ENCODE measurements at places on chromosomes 12 and 14.
A peak's percentile ranks its signal among the peaks of the same experiment; 100 is the strongest.

DNA sequence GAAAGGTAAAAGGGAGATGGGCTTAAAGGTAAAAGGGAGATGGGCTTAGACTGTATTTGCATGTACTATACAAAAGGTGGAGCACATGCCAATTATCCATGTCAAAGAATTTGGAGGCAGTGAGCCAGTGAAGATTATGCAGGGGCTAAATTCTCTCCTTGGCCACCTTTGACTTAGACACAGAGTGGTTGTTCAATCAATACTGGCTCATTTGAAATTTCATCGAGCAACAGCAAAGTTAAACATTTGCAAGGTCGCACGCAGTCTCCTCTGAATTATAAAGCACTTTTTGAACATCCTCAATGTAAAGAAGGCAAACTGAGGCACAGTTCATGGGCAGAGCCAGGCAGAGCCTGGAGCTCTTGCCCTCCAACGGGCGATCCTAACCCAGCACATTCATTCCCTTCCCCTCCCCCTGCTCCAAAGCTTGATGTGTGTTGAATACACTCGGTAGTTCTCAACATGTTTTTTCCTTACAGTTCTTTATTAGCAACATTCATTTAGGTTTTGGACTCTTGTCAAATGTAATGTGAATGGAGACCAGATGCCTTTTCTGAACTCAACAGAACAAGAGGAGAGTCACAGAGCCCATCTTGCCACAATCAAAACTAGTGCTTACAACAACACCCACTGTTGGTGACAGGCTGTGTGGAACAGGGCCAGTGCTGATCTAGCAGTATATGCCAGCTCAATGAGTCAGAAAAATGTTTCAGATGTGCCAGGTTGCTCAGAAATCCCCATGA lies 169.7 kb upstream of the G2E3 start:
- peaks cover 12% of the 10 kb centered on the region for H3K4me1 ChIP-seq
- no peaks in the 10 kb centered on the region for H3K36me3 ChIP-seq
- no peaks in the 10 kb centered on the region for H3K27me3 ChIP-seq
- no peak for DNase-seq
- H3K4me3 ChIP-seq: no peak overlapping the region

DNA sequence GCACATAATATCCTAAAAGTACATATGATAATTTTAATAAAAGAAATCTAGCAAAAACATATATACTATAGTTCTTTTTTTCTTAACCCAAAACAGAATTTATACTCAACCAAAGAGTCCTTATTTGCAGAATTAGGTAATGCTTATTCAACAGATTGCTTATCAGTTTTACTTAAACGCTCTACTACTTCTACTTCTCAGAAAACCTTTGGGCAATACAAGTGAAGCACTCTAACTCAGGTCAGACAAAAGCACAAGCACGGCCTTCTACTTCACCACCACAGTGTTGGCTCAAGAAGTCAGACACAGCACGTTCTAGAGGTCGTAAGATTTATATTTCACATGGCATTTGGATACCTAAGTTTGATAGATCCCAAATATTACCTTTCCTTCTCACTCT lies 29.2 kb downstream of the DICER1 start:
- H3K4me1 ChIP-seq: no peaks in the 10 kb centered on the region
- DNase-seq: no peak
- no peaks in the 10 kb centered on the region for H3K27me3 ChIP-seq
- H3K36me3 ChIP-seq: peaks cover 77% of the 10 kb centered on the region
- no peak overlapping the region for H3K27ac ChIP-seq
- no peak overlapping the region for H3K4me3 ChIP-seq

GRCh38 chr14:56809270-56810146 lies 771 bp downstream of the OTX2 start:
- H3K4me1 ChIP-seq: peaks cover 36% of the 10 kb centered on the region
- peak overlapping the region; percentile 31 for H3K4me3 ChIP-seq
- no peaks in the 10 kb centered on the region for H3K27me3 ChIP-seq
- no peak for DNase-seq
- no peak overlapping the region for H3K27ac ChIP-seq

- no peak for DNase-seq
- H3K27me3 ChIP-seq: no peaks in the 10 kb centered on the region
- peak overlapping the region; percentile 99 for H3K27ac ChIP-seq
- H3K4me3 ChIP-seq: peak overlapping the region; percentile 90
- H3K4me1 ChIP-seq: peaks cover 29% of the 10 kb centered on the region
Observed at GRCh38 chr12:89351489-89352241, 636 bp downstream of the DUSP6 start.

- no peaks in the 10 kb centered on the region for H3K27me3 ChIP-seq
- no peaks in the 10 kb centered on the region for H3K36me3 ChIP-seq
- H3K4me3 ChIP-seq: no peak overlapping the region
- H3K4me1 ChIP-seq: peaks cover 10% of the 10 kb centered on the region
Observed at GRCh38 chr14:76829650-76830421, 3.6 kb downstream of the LRRC74A start.

DNA sequence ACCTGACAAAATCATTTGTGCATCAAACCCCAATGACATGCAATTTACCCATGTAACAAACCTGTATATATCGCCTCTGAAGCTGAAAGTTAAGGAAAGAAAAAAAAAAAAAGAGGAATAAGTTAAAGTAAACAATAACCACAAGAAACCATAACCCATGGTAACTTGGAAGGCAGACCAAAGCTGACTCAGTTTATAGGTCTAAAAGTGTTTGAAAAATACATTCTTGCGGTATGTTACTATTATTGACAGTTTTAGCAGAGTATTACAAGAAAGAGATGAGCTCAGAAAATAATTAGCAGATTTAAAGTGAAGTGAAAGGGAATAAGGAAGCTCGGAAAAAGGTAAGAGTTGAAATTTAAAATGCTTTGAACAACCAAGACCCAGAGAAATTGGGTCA lies 34.4 kb upstream of the MGAT4C start:
- H3K36me3 ChIP-seq: no peaks in the 10 kb centered on the region
- H3K27ac ChIP-seq: no peak overlapping the region
- no peaks in the 10 kb centered on the region for H3K27me3 ChIP-seq
- H3K4me3 ChIP-seq: no peak overlapping the region

Data from esophagus muscularis mucosa (tissue), 4 donors.